ENCODE measurements at places on chromosomes 4 and X.

- DNase-seq = peak; percentile 4
Observed at GRCh38 chrX:21375708-21376009, 1.4 kb downstream of the CNKSR2 start.

DNA sequence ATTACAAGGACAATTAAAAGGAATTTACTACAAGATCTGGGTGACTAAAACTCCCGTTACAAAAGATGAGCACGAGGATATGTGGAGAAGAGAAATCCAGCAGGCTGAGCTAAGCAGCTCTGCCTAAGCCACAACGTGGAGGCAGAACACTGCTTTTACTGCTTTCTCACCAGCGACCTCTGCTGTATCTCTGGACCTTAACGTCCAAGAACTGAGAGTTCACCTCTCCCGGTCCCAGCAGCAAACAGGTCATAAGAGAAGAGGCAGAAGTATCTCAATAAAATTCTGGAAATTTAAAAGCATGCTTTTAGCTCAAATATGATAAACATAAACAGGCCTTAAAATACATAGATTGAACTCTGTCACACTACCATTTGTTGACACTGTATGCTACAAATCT lies 81.0 kb downstream of the ADGRA3 start:
- DNase-seq = peak; percentile 1

DNA sequence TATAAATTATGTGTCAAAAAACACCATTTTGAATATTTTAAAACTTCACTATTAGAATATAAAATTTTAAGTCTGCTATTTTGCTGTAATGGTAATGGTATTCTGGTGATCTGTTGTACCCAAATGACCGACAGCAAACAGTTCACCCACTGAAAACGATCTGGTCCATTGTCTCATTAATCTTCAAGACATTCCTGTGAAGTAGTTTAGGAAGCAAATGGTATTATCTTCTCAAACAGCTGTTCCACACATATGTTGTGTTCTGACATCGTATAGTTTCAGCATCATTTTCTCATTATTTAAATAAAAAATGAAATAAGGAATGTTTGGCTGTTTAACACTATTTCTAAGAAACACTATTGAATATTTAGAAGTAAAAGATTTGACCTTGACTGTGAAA lies 98.1 kb downstream of the WWC2 start:
- no peak for DNase-seq

DNA sequence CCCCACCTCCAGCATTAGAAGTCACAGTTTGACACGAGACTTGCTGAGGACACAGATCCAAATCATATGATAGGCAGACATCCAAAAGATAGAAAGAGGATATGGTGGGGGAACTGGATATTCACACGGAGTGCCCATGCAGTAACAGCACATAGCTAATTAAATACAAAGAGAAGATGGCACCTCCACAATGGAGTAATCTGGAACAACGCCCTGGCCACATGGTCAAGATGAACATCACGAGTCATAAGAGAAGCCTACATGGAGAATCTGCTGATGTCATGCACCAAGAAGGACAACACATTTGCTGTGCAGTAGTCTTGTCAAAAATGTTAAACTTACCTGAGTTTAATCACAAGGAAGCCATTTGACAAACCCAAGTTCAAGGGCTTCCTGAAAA lies 10.1 kb upstream of the LOC101059915 start:
- DNase-seq = no peak

DNA sequence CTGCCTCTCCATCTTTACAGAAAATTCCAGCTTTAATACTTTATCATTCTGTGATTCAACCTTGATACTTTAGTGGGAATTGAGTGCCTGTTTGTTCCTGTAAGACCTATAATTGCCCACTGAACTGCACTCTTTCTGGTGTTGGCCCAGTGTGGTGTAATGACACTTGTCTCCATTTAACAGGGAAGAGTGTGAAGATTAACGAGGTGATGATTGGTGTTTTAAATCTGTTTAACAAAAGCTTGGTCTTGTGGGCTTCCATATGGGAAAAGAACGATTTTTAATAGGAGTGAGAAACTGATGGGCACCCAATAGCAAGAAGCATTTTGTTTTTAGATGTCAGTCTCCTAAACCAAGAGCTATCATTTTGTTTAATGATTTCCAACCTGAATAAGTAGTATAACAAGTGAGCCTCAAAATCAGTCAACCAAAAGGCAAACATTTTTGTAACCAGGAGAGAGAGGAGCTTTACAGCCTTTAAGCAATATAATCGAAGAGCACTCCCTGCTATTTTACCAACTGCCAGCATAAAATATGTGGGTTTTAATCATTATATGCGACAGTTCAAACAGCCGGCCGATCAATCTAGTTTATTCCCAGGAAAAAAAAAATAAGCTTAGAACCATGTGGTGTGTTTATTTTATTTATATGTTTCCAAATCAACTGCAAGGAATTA lies 50.2 kb downstream of the SUPT20HL1 start:
- DNase-seq = no peak

- no peak for DNase-seq
Observed at GRCh38 chr4:53625888-53626287, 34.6 kb upstream of the LNX1 start.

- DNase-seq = no peak
Observed at GRCh38 chr4:40916218-40916555, 166.4 kb downstream of the NSUN7 start.

DNA sequence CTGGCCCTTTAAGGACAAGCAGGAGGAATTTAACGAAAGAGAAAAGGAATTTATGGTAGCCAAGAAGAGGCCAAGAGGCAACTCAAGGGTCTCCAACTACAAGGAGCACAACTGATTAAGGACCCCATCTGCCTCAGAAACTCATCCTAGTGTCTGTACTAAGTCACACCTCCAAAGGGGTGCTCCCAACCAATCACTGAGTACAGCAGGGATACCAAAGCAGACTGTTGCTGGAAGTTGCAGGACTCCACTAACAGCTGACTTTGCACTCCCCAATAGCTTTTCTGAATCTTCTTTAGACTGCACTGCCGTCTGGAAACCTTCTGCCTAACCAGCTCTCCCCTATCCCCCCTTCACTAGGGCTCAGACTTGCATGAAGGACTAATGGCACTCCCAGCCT lies 50.6 kb downstream of the ATP11C start:
- no peak for DNase-seq

- DNase-seq = no peak
Observed at GRCh38 chr4:152468408-152468807, 67.5 kb downstream of the FBXW7 start.

GRCh38 chr4:184318852-184319251 lies 101.2 kb upstream of the ENPP6 start:
- DNase-seq = no peak

GRCh38 chr4:173380987-173381386 lies 10.2 kb downstream of the SAP30 start:
- no peak for DNase-seq

DNA sequence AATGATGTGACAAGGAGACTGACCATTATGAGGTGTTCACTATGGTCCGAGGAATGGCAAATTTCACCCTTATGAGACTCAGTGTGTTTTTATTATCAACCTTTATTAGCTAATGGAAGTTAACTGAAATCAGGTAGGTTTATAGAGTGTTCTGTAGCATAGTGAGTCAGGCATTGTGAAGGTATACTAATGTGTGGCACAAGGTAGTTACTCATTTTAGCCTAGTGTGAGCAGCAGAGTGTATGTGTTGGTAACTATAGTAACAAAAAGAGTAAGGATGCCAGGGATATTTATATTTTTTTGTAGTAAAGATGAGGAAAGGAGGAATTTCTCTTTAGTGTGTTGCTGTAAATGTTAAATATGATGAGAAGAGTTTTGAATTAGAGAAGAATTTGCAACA lies 12.0 kb downstream of the PDLIM5 start:
- no peak for DNase-seq

DNA sequence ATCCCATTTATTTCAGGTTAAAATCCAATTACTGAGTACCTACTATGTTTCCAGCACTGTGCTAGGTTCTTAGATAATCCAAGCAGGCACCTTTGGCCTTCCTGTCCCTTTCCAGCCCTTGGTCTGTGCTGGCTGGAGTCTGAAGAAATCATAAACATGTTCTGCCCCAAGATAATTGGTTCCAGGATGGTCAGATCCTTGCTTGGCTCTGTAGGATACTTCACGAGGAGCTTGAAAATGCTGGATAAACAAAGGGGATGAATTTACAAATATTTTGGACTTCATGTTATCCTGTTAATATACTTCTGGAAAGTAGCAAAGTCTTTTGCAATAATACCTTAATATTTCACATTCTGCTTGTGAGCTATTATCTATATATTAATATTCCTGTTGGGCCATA lies 35.0 kb upstream of the FHL1 start:
- DNase-seq = no peak

DNA sequence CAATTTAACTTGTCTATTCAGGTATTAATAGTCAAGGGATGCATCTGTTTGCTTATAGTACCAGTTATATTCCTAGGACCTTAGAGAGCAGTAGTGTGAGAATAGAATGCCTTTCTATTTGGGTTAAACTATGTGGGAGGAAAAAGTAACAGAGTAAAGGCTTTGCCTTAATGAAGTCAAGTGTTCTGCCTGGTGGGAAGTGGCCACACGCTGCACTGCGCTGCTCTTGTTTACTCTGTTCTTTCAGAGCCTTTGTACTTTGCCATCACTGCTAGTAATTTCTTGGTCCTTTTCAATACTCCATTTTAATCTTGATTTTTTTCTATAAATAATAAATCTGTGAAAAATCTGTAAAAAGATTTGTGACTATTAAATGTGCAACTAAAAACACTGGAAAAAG lies 38.0 kb downstream of the YIPF6 start:
- no peak for DNase-seq

DNA sequence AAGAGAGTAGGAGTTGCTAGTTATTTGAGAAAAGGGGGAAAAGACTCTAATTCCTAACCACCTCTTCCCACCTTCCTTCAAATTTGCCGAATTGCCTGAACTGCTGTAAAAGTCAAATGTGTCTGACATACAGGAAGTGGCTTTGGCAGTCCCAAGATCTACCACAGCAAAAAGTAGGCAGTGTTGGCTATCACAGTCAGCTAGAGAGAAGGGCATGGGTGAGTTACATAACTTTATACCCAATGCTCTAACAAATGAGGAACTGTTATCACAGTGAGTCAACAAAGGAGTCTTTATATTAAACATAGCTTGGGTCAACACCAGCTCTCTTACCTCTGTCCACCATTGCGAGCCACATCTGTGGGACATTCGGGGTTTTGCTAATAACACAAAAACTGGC lies 2.4 kb upstream of the MBNL3 start:
- no peak for DNase-seq

DNA sequence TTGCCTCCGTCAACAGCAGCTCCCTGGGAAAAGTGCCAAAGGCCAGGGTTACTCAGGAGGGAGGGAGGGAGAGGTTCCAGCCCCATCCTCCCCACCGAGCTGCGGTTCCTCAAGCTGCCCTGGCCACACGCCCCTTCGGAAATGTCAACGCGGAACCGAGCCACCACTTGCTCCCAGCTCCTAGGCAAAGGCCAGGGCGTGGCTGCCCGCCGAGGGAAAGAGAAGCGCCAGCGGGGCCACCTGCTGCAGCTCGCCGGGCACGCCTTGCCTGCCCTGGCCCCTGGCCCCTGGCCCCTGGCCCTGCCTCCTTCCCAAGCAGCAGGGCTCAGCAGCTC lies 15.3 kb downstream of the SLC6A8 start:
- no peak for DNase-seq

GRCh38 chr4:8370835-8371595 lies 69.5 kb downstream of the ACOX3 start:
- DNase-seq = no peak

DNA sequence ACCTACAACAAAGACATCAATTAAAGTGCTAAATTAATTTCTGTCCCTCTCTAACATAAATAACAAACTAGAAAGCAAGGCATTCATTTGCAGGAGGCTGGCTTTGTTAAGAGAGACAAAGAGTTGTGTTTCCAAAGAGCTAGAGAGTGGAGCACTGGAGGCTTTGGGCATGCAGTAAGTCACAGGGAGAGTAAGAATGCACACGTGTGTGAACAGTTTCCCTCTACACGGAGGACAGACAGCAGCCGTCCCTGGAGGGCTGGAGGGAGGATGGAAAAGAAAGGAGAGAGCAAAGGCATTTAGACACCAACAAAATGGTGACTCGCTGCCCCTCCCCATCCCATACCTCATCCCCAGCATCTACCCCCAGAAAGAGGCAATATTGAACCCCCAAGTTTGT lies 20.4 kb upstream of the DCHS2 start:
- DNase-seq = no peak
